ENCODE measurements at places on chromosomes 12 and 14.

DNA sequence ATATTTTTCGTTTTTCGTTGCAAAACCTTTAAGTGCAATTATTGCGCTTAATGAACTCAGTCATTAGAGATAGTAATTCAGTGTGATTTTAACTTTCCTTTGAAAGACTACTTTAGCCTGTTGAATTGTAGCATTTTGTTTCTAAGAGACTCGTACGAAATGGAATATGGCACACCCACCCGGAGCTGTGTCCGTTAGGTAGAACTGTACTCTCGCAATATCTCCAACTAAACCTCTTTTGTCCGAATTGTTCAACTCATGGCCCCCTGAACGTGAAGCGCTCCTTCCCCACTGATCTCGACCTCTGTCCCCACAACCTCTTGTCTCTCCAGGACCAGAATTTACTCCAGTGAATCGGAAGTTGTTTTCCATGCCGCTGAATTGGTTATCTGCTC lies 800 bp downstream of the PCNX4 start:
- peak; percentile 77 for DNase-seq

DNA sequence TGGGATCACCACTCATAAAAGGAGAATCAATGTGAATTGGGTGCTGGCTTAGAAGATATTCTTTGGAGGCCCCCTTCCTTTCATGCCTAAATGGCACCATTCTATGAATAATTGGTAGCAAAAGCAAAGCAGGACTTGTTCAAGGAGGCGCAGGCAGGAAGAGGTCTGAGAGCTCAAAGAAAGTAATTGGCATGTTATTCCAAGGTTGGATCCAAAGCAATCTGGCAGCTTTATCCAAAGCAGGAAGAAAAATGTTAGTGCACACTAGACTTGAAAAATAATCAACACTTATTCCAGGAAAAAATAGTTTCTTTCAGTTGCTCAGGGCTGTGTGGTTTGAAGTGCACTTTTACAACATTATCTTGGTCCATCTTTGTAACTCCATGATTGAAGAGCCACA lies 326.4 kb downstream of the NUAK1 start:
- DNase-seq = no peak

GRCh38 chr12:32533971-32534590 lies 134.7 kb downstream of the FGD4 start:
- peak; percentile 88 for DNase-seq

DNA sequence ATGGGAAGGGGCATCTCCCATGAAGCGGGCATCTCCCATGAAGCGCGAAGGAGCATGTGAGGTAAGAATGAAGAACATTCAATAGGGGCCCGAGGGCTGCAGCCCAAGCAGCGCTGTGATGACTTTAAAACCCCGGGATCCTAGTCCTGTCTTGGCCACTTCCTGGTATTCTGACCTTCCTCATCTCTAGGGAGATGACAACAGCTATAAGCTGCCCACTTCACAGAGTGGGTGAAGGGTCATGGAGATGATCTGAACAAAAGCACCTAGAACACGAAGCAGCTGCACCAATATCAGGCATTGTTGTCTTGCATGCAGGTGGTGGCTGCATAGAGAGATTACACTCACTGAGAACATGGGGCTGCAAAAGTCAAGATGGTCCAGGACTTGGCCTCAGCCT lies 64.5 kb downstream of the SPTB start:
- no peak for DNase-seq

DNA sequence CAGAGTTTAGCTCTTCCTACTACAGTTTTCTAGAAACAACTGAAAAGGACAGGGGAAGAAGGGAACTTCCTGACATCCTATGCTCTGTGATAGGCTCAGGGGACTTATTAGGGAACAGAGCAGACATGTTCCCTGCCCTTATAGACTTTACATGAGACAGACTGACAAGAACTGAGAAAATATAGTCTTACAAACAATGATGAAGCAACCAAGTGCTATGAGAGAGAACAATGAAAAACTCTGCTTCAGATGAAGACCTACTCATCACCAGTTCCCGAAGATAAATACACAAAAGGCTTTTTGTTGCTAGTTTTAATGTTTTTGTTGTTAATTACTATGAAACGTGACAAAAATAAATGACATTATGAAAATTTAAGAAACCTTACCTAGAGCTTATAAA lies 115.3 kb downstream of the SEC23A start:
- DNase-seq = no peak

GRCh38 chr12:273382-273781 lies 10.7 kb upstream of the SLC6A13 start:
- no peak for DNase-seq

DNA sequence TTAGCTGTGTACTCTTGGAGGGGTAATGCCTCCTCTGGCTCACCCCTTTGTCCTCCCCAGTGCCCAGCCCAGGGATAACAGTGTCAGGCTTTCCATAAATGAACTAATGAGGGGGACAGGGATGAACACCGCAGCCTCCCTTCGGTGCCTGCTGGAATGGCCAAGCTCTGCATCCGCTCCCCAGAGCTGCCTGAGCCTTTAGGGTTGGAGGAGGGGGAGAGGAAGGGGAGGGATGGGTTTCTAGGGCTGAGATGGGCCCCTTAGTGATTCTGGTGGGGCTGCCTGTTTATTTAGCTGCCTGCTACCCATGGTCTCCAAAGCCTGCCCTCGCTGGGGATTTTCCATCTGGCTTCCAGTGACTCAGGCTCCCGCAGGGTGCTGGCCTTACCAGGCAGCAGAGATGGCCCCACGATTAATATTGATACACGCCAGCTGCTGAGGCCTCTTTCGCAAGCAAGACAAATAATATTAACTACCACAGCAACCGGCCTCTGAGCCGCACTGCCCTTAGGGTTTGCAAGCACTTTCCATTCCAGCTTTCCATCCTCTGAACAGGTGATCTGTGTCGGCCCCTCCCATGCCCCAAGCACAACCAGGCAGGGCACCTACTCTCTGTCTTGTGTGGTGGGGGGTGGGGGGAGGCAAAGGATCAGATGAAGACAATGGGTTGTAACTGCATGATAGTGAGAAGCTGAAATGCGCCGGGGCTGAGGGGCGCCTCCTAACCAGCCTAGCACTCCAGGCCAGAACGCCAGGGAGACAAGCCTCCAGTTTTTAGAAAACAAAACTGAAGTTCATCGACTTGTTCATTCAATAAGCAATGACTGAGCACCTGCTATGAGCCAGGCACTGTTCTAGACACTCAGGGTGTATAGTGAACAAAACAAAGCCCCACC lies 56.7 kb downstream of the C14orf132 start:
- peak; percentile 86 for DNase-seq

DNA sequence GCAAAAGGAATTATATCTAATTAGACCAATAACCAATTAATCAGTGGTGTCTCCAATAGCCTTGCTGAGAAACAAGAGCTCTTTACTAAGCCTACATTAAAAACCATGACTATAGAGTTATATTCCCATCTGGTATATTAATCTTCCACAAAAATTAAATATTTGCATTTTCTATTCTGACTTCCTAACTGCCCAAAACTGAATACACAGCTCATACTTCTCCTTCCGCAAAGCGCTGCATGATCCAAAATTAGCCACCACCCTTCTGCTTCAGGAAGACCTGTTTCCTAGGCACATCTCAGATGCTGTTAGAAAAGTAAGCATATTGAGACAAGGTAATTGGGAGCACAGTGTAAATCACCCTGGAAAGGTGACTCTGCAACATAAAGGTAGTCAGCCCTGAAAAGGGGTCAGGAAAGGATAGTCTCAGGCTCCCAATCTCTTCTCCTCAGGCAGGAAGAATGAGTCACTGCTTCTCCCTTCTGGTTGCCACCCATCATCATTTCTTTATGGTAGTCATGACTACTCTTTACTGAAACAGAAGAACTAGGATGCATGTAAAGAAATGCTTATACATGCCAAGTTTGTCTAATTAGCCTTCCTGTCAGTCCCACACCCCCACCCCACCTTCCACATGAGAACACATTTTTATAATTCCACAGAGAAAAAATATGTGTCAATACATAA lies 54.3 kb downstream of the PLCZ1 start:
- peak; percentile 78 for DNase-seq

- no peak for DNase-seq
These were observed 60.5 kb downstream of the SLC38A1 start for GRCh38 chr12:46208370-46208769.

GRCh38 chr14:91878274-91878673 lies 10.9 kb upstream of the TC2N start:
- no peak for DNase-seq

DNA sequence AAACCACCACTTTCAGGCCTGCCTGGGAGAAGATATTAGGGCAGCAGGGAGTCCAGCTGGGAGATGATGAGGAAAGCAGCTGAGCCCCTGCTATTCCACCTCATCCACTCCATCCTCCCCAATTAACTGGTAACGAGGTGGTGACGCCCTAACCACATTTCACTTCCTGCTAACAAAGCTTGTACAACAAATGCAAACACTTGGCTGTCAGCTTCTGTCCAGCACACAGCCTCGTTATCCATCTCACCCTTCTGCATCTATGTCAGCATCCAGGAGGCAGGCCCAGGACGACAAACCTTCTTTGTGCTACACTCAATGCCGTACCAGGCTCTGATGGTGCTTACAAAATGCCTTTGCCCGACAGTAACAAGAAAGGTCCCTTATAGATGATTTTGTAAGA lies 225.4 kb downstream of the APAF1 start:
- DNase-seq = no peak

DNA sequence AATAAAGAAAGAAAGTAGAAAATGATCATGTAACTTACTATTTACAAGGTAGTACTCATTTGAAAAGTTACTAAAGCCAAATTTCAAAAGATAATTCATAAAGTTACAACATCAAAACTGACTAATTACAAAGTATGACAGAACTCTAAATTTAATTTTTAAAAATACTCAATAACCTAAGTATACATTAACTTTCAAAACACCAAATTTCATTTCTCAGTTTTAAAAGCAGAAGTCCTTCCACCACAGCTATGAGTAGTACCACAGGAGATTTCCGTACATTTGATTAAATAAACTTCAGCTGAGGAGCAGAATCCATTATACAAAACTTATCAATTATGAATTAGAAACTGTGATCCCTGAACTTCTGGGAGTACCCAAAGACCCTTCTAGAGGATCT lies 100.8 kb upstream of the BBS10 start:
- DNase-seq = no peak

- DNase-seq = no peak
These were observed 70.2 kb downstream of the IRF2BPL start for GRCh38 chr14:76958020-76958979.

Measured in GM23248 (cell line).